NCI-H2081 (cell line): ENCODE measurements at places on chromosomes 6 and 20.

DNA sequence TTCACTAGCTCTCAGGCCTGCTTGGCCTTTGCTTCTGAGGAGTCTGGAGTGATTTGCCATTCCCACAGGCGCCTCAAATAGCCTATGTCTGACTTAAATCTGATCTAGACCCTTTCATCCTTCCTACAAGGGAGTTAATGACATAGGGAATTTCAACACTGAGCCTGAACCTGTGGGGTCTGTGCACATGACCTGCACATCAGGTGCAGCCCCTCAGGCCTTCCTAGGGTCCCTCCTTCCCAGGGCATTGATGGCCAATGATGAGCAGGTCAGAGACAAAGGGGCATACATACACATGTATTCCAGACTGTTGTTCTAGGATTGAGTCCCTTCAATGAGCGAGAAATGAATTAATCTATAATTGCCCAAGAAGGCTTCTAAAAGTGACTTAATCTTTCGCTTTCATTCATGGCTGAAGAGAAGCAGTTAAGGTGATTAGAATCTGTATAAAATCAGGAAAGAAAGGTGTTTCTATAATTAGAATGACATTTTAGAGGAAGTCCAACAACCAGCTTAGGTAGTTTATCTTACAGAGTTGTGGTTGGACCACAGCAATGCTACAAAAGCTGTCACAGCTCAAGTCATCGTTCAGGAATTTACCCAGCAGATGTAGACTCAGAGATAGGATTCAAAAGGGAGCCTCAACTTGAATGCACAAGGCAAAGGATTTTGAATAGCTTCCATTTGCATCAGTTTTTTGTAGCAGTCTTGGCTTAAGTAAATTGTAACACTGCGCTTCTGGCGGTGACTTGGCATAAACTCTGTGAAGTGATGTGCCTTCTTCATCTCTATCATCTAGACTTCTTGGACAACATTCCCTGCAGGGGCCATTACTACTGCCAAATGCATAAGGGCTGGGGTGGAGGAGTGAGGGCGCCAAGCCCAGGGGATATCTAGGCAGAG is 27.0 kb upstream of the TBC1D7 start:
- DNase-seq: no peak

GRCh38 chr6:16585805-16586204 is 175.5 kb downstream of the ATXN1 start:
- DNase-seq: no peak

DNA sequence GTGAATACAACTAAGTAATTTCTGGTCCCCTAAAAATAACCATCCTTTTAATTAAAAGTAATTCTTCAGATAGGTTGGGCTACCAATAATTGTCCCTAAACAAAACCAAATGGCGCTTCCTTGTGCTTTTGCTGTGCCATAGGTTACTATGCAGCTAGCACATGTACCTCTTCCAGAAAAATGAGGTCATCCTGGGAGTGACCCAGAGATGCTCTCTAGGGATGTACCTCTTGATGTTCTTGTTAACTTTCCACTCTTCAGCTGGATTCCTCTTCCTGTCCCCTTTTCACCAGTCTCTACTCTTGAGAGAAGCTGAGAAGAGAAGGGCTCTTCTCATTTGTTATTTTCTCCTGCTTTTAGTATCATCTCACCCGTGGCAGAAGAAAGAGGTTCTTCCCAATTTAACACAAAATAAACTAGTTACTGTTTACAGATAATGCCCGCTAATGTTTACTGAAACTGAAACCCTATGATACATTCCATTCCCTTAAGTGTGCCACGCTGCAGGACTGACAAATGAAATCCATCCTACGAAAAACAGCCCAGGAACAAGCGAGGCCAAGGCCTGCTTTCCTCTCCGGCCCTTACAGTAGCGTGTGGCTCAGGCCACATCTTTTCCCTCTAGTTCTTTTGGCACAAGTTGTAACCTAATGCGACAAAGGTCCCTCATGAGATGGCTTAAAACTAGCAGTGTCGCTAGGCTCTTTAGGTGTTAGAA is 24.2 kb downstream of the MRS2 start:
- DNase-seq: no peak

GRCh38 chr6:43634702-43635303 is 837 bp upstream of the MAD2L1BP start:
- no peak for DNase-seq

- DNase-seq: no peak
These were observed 210.7 kb downstream of the TFAP2C start for GRCh38 chr20:56839786-56840185.

- no peak for DNase-seq
These were observed 64.0 kb downstream of the STXBP5 start for GRCh38 chr6:147268254-147268653.

DNA sequence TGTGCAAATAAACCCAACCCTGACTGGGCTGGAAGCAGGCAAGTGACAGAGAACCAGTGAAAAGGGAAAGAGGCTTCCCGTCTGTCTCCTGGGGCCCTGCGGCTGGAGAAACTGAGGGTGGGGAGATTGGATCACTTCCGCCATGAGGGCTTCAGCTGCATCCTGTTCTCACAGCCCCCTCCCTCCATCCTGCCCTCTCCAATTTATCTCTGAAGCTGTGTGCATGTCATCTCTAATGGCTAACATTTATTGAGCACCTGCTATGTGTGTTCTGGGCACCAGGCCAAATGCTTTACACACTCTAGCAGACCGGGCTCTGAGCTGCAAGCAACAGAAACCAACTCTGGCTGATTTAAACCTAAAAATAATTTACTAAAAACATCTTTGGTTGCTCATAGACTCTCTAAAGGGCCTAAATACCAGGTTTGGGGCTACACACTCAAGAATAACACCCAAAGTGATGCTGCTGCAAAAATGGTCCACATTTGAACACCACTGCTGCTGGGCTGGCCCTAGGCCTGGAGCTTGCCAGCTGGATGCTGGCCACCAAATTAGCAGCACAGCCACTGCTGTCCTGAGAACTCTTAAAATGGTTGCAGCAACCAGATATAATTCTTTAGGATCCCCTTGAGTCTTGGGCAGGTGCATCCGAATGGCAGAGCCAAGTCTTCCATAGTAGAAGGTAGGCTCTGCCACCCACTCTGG is 123.6 kb upstream of the LRFN2 start:
- DNase-seq: peak; percentile 89

DNA sequence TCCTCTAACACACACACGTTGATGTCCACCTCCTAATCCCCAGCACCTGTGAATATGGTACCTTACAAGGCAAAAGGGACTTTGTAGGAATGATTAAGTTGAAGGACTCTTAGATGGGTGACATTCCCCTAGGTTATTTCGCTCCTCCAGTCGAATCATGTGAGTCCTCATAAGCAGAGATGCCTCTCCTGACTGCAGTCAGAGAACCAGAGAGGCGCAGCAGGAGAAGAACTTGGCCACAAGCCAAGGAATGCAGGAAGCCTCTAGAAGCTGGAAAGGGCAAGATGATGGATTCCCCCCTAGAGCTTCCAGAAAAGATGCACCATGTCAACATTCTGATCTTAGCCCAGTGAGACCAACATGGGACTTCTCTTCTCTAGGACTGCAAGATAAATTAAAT is 133.1 kb upstream of the PTPRT start:
- DNase-seq: no peak

GRCh38 chr20:6045566-6045965 is 8.3 kb downstream of the LRRN4 start:
- DNase-seq: no peak

DNA sequence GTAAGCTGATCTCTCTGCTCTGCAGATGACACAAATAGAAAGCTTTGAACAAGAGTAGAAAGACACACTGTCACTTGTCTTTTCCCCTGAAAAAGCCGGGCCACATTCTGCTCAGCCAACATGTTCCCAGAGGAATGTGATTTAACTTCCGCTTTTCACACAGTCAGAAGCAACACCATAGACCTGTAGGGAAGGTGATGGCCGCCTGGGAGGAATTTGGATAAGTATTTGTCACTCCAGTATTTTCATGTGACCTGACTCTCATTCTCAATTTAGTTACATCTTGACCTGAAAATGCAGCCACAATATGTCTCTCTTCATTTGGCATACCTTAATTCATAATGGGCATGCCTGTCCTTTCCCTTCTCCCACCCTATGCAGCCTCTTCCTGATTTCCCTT is 2.0 kb upstream of the GRM1 start:
- no peak for DNase-seq

GRCh38 chr20:13648291-13649228 is 9.8 kb upstream of the TASP1 start:
- no peak for DNase-seq

DNA sequence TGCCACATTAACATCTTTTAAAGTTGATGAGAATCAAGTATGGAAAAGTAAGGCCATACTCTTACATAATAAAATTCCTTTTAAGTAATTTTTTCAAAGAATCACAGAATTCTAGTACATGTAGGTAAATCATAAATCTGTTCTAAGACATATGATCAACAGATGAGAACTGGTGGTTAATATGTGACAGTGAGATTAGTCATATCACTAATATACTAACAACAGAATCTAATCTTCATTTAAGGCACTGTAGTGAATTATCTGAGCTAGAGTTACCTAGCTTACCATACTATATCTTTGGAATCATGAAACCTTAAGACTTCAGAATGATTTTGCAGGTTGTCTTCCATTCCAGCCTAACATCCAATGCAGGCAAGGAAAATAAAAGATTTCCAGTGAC is 11.6 kb downstream of the PLN start:
- DNase-seq: no peak

DNA sequence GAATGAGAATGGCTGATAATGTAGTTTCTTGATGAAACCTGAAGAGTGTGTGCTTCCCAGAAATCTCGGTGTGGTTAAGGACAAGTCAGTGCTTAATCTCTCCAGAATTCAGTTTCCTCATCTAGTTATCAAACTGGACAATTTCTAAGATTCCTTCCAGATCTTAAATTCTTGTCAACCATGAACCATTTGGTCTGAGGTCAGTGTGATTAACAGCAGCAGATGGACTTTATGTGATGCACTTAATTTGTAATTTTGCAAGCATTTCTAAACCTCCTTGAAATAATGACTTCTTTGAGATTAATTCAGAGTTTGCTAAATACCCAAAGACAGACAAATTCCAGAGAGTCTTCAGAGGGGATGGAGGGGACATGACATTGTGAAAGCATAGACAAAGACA is 160.3 kb downstream of the KIF16B start:
- DNase-seq: no peak

DNA sequence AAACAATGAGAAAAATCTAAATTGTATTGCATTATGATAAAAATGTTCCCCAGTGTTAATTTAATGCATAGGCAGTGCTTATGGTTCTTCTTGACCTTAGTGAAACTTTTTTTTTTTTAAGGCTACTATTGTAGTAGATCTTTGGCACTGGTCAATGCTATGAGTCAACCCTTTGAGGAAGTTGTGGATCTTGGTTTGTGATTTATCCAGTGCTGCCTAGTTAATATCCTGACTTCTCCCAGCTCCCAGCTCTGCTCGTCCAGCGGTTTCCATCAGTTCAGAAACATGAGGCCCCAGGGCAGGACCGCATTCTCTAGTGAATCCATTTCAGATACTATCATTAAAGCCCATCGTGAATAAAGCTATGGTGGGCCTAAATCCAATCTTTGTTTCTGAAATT is 364.5 kb upstream of the JARID2 start:
- DNase-seq: no peak
